ENCODE measurements at places on chromosomes 3 and 15. TPM values are rescaled to one million over a fixed set of nuclear protein-coding genes. Genes with fewer than 3 reads are reported as not detected.

DNA sequence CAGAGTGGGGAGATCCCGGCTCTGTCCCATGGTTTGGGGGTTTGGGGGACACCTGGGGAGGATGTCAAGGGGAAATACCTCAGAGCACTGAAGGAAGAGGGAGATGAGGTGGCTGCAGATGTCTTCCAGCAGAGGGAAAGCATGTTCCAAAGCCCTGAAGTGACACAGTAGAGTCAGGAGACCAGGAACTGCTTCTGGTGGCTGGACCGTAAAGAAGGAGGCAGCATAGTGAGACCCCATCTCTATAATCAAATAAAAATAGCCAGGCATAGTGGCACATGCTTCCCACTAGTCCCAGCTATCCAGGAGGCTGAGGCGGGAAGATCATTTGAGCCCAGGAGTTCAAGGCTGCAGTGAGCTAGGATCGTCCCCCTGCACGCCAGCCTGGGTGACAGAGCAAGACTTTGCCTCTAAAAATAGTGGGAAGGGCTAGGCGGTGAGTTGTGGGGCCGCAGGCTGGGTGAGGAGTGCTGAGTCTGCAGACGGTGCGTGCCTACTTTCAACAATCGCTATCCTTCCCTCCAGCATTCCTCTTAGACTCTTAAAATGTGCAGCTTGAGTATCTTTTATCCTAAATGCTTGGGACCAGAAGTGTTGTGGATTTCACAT lies 26.2 kb downstream of the HES1 start:
- no peak overlapping the region for H3K4me3 ChIP-seq
- peaks cover 7% of the 10 kb centered on the region for H3K4me1 ChIP-seq
- no peaks in the 10 kb centered on the region for H3K27me3 ChIP-seq

- H3K27me3 ChIP-seq: no peaks in the 10 kb centered on the region
- H3K36me3 ChIP-seq: no peaks in the 10 kb centered on the region
- H3K4me1 ChIP-seq: no peaks in the 10 kb centered on the region
- H3K4me3 ChIP-seq: no peak overlapping the region
Observed at GRCh38 chr3:6172871-6173642, 687.9 kb upstream of the GRM7 start.

GRCh38 chr3:77079988-77080610 lies 40.2 kb downstream of the ROBO2 start:
- no peaks in the 10 kb centered on the region for H3K36me3 ChIP-seq
- no peak for DNase-seq
- H3K27ac ChIP-seq: no peak overlapping the region
- H3K27me3 ChIP-seq: no peaks in the 10 kb centered on the region
- no peaks in the 10 kb centered on the region for H3K4me1 ChIP-seq

The SPESP1 gene
- polyA plus RNA-seq: 1.7 TPM

The STAB1 gene
- polyA plus RNA-seq: 2.0 TPM

The EHHADH gene
- 16.6 TPM for polyA plus RNA-seq

DNA sequence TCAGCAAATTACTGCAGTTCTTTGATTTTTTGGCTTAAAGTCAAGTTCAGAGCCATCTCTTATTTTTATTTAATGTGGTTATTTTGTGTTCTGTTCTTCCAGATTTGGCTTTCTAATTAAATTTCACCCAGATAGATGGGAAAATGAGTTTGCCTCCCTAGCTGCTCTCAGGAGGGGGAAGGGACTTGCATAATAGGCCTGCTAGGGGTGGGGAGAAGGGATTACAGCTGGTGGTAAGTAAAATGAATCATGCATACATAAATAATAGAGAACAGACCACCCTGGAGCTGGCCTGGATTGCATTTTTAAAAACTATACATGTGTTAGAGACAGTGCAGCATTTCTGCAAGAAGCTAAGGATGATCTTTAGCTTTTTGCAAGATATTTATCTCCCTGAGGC lies 3.9 kb upstream of the PXYLP1 start:
- DNase-seq: no peak
- no peak overlapping the region for H3K4me3 ChIP-seq
- H3K27ac ChIP-seq: no peak overlapping the region

The TBL1XR1 gene
- 34.4 TPM for polyA plus RNA-seq

DNA sequence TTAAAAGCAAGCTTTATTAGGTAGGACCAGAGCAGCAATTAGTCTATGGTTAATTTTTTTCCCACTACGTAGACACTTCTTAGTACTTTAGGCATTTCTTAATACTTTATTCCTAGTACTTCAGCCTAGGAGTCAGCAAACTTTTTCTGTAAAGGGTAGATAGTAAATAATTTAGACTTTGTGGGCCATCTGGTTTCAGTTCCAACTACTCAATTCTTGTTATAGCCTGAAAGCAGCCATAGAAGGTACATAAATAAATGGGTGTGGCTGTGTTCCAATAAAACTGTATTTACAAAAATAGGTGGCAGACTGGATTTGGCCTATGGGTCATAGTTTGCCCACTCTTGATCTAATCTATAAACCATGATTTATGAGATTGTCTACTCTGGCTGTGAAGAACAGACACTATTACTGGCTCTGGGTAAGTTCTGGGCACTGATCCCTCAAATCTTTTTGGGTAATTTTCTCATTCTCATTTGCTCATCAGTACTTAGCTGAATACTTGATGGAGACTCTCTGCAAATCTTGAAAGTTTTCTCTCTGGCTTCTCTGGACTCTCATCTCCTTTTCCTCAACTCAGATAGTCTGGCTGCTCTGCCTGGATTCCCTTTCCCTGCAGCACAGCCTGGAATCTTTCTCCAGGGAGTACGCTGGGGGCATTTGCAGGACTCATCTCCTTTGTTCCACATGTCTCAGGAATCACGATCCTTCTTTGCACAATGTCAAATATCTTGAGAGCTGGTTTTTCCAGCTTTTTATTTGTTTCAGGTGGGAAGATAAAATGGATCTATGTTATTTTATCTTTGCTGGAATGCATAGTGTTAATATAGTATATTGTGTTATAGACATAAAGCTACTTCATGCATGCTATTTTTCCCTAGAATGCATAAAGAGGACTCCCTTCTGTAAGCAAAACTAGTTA lies 524.8 kb upstream of the TBL1XR1 start:
- H3K4me3 ChIP-seq: no peak overlapping the region
- no peak overlapping the region for H3K27ac ChIP-seq
- H3K27me3 ChIP-seq: no peaks in the 10 kb centered on the region
- no peak for DNase-seq

GRCh38 chr3:85576091-85576690 lies 617.4 kb downstream of the CADM2 start:
- no peaks in the 10 kb centered on the region for H3K27me3 ChIP-seq
- H3K4me3 ChIP-seq: no peak overlapping the region
- no peaks in the 10 kb centered on the region for H3K4me1 ChIP-seq
- DNase-seq: peak; percentile 42
- H3K27ac ChIP-seq: no peak overlapping the region
- no peaks in the 10 kb centered on the region for H3K36me3 ChIP-seq

DNA sequence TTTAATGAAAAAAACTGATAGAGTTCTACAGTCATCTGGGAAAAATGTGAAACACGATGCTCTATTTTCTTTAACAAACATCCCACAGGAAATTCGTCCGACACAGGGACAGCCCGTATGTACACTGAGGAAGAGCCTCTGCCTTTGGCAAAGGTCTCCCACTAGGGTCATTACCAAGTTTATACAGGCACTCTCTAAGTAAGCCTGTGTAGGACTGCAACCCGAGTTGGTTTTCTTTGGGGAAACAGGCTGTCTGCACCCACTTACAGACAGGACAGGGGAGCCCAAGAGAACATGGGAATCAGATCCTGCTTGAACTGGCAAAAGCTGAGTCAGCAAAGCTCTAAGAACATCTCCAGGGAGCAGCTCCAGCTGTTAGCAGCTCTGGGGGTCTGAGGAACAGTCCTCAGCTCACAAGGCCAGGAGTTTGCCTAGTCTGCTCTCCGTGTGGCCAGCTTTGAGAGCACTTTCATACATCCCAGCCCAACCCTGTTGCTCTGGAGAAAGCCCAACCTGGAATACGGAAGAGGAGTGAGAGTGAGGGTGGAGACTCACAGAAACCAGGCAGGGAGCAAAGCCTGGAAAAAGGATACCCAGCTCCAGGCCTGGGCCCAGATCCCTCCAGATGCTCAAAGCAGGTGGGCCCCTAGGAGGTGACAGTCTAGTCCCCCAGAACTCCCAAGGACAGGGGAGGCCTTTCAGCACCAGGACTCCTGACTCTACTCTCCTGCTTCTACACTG lies 1.9 kb downstream of the TBC1D2B start:
- H3K36me3 ChIP-seq: no peaks in the 10 kb centered on the region
- H3K27me3 ChIP-seq: no peaks in the 10 kb centered on the region
- H3K4me3 ChIP-seq: peak overlapping the region; percentile 93
- peak overlapping the region; percentile 92 for H3K27ac ChIP-seq
- H3K4me1 ChIP-seq: peaks cover 54% of the 10 kb centered on the region

DNA sequence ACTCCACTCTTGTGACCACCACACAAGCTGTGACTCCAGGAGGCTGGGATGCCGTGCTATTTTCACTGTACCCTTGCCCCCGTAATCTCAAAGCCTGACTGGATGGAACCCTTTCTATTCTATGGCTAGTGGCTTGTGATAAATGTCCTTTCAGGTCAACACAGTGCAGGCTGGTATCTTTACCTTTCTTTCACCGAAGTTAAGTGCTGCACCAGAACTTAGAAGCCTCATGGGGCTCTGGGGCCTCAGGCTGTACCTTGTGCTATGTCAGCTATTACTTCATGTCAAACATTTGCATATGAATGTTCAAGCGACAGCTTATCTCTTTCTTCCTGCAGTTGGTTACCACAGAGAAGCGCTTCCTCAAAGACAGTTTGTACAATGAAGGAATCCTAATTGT lies 66.8 kb downstream of the RPL39L start:
- H3K4me1 ChIP-seq: no peaks in the 10 kb centered on the region
- peak; percentile 79 for DNase-seq
- H3K27me3 ChIP-seq: no peaks in the 10 kb centered on the region
- H3K27ac ChIP-seq: peak overlapping the region; percentile 30

The VEPH1 gene
- polyA plus RNA-seq: not detected

DNA sequence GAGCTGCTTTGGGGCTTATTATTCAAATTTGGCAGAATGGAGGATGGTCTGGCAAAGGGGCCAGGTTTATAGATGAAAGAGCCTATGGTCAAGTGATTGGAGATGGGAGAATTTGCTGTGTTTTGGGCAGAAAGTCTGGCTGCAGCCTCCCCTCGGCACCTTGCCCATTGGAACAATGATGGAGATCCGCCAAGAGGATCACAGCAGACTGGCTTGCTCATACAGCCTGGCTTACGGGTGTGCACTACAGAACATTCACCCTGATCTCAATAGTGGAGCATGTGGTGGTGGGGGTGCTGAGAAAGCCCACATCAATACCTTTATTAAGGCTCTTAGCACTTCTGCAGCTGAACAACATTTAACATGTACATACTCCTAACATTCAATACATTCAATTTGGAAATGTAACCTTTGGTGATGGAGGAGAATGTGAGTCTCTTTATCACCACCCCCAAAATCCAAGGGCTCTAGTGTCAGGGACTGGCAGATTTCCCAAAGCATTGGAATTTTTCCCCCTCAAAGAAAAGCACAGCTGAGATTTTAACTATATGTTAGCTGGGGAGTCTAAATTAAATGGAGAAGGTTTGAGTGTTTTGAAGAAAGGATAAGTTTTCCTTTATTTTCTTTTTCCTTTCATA lies 118.4 kb upstream of the TMC3 start:
- no peak overlapping the region for H3K27ac ChIP-seq
- H3K4me1 ChIP-seq: no peaks in the 10 kb centered on the region
- H3K27me3 ChIP-seq: no peaks in the 10 kb centered on the region
- DNase-seq: no peak
- no peak overlapping the region for H3K4me3 ChIP-seq

GRCh38 chr15:36601497-36601932 lies 22.1 kb downstream of the CDIN1 start:
- no peak for DNase-seq
- no peak overlapping the region for H3K27ac ChIP-seq
- no peak overlapping the region for H3K4me3 ChIP-seq
- no peaks in the 10 kb centered on the region for H3K36me3 ChIP-seq
- no peaks in the 10 kb centered on the region for H3K27me3 ChIP-seq
- no peaks in the 10 kb centered on the region for H3K4me1 ChIP-seq

The TTLL13 gene
- 0.07 TPM for polyA plus RNA-seq

DNA sequence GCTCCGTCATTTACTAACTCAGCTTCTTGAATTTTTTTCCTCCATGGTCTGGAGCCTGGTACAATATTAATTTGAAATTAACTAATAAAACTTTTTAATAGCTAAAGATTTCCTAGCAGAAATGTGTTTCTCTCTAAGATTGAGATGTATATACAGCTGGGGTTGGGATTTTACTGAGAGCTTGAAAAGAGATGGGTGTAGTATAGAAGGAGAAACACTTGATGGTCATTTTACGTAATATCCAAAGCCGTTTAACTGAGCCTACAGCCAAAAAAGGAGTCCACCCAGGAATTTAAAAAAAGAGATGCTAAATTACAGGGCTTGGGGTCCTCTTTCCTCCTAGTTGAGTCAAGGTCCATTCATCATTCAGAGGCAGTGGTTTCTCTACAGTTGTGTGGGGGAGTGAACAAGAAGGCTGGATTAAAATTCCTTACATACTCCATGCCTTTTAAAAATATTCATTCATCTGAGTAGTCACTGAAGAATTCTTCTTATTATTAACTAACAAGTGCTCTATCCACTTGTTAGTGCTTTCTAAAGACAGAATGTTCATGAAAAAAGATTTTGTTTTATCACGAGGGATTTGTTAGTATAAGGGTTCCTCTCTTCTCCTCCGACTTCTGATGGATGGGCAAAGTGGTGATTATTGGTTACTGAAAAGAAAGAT lies 255.3 kb upstream of the IL12A start:
- no peaks in the 10 kb centered on the region for H3K4me1 ChIP-seq
- no peaks in the 10 kb centered on the region for H3K27me3 ChIP-seq
- H3K4me3 ChIP-seq: no peak overlapping the region
- no peak for DNase-seq
- H3K36me3 ChIP-seq: no peaks in the 10 kb centered on the region
